Fibroblast of lung (primary cell): ENCODE measurements at places on chromosomes 1 and 21. TPM values are rescaled to one million over a fixed set of nuclear protein-coding genes. Genes with fewer than 3 reads are reported as not detected.

The NPR1 gene
- 0.66 and 2.1 TPM in 2 replicates for total RNA-seq

DNA sequence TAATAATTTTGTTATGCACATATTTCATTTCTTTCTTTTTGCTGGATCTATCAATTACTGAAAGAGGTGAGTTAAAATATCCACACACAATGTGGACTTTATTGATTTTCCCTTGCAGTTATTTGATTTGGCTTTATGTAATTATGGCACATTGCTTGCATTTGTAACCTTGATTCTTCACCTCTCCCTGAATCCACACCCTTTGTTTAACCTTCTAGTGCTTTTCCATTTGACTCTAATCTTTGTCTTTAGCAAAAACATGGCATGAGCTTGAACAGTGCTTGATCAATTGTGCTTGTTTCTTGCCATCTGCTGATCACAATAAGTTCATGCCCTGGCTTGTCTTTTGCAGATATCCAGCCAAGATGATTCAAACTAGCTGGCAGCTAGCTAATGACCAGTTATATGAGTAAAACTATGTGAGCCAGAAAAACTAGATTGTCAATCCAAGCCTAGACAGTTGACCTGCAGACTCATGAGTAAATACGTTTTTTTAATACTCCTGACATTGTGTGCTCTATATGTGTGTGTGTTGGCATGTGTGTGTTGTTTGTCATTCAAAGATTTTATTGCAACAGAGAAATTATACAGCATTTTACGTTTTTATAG lies 899.2 kb downstream of the NCAM2 start:
- H3K27me3 ChIP-seq: no peaks in the 10 kb centered on the region
- H3K27ac ChIP-seq: no peak overlapping the region
- H3K36me3 ChIP-seq: no peaks in the 10 kb centered on the region
- DNase-seq: peak; percentile 13
- no peaks in the 10 kb centered on the region for H3K4me1 ChIP-seq

The BTBD8 gene
- 10.6 and 10.8 TPM in 2 replicates for total RNA-seq

- DNase-seq: peak; percentile 39
- peaks cover 18% of the 10 kb centered on the region for H3K4me1 ChIP-seq
- no peaks in the 10 kb centered on the region for H3K27me3 ChIP-seq
- peak overlapping the region; percentile 94 for H3K27ac ChIP-seq
Measured at GRCh38 chr21:31731056-31731856, 662 bp downstream of the SCAF4 start.

The S100A3 gene
- total RNA-seq: 1.8 and 6.8 TPM in 2 replicates
